ENCODE measurements at places on chromosomes 2 and 18.

GRCh38 chr18:67276638-67277037 is 239.9 kb downstream of the DSEL start:
- no peak for DNase-seq

DNA sequence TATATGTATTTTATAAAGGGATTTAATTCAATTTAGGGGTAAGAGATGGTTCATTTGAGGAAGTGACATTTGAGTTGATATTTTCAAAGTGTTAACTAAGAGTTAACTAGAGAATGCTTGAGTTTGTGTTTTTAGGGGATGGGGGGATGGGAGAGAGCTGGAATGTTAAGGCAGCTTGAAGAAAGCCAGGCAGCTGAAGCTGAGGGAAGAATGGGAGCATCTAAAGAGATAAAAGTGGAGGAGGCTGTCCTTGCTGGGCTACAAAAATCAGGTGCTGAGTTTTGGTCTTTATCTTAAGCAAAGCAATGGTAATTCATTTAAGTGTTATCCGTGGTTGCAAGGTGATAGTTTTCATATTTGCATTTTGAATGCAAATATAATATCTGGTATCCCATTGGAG is 9.2 kb downstream of the CHST9 start:
- no peak for DNase-seq

DNA sequence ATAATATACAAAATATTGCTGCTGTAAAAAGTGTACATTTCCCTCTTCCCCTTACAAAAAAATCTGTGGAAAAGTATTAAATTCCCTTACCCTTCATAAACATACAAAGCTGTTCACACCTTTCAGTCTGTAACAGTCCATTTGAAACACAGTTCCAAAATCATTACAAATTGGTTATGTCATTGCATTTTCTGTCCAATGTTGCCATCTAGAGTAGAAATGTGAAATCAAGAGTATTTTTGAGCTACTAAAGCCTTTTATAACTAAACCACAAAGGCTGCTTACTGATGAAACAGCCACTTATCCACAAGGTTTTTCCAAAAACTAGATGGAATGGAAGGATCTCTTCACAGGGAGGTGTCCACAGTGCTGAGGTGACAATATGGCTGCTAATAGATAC is 72.5 kb downstream of the SS18 start:
- DNase-seq = no peak

DNA sequence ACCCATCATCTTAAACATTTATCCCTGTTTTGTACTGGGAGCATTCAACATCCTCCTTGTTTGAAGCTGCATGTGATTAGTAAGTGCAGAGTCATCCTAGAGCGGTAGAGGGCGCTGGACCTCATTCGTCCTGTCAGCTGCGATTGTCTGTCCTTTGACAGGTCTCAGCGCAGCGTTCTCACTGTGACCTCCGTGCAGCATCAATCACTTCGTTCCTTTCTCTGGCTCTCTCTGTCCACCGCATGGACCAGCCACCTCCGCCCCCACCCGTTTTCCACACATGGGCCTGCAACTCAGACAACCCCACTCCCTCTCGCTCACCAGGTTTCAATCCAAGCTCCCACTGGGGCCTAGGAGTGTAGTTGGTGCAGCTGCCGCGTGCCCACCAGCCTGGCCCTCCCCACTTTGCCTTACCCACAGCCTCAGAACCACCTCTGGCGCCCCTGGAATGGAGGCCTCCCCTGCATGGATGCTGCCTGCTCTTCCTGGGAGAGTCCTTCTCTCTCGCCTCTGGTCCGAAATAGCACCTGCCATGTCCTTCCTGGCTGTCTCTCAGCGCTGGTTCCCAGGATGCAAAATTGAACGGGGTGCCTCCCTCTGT is 90.5 kb downstream of the NDUFA10 start:
- DNase-seq = peak; percentile 23

DNA sequence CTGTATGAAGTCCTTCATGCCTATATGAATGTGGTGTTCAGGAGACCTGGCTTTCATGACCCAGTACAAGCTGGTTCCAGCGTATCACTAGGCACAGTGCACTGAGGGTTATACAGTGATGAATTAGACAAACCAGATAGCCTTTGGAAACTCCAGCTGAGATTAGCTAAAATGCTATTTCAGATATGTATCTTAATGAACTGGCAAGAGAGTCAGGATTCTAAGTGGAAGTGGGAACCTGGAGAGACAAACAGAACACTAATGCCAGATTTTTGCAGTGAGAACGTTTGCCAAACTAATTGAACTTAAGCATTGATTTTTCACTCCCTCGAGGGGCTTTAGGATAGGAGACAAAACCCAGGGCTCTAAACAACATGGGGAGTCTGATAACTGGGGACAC is 66.1 kb upstream of the EMILIN2 start:
- no peak for DNase-seq

DNA sequence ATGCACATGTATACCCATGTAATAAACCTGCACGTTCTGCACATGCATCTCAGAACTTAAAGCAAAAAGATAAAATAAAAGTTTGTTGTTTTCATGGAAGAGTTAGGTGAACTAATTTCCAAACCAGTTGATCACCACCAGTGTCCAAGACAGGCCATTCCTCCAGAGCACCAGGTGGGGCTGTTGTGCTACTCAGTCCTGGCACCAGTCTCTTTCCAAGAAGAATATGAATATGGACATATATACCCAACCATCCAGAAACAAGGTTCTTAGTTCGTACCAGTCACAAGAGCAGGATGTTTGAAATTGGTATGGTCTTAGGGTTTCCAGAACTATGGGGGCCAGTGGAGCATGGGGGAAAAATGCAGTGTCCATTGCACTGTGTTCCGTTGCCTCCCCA is 17.2 kb upstream of the TNP1 start:
- no peak for DNase-seq

DNA sequence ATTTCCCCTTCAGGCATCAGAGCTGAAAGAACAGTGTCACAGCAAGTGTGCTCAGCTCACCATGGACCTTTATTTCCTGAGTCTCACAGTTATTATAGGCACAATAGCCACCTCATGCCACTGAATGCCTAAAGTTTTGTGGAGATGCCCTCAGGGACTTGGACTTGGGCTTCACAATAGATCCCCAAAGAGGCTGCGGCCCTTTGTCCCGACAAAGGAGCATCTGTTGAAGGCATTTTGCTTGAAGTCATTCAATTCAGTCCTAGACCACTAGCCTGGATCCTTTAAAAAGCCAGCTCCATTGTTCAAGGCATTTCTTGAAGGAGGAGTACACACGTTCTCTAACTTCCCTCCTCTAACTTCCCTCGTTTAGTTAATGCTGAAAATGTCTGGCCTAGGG is 125.4 kb downstream of the DCC start:
- no peak for DNase-seq

DNA sequence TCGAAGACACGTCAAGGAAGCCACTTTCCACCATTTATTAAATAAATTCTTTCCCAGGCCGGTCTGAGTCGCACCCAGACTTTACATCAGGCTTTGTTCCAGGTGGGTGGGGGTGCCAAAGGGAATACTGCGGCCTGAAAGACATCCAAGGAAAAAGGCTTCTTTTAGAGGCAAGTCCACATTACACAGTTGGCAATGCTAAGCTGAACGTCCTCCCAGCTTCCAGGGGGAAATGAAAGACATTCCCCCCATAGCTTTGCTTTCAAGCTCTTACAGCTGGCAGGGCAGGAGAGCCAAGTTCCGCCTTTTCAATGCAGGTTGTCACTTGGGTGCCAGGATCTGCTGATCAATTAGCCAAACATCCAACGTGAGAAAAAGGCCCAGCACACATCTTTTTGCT is 36.5 kb upstream of the PTPN4 start:
- no peak for DNase-seq

DNA sequence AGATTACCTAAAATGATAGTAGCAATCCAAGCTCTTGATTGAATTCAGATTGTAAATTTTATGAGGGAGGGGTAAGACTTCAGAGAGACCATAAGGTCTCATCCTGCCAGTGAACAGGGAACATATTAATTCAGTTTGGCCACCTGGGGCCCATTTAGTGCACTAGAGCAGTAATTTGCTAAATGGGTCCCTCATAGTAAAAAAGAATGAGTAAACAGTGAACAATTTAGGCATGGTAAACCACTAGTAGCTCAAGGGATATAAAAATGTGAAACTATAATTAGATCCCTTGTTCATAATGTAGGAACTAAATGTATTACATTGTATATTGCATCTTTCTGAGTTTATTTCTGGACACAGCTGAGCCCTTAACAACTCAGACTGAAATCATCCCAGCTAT is 4.9 kb upstream of the PHLPP1 start:
- DNase-seq = no peak

GRCh38 chr2:7094231-7094741 is 177.1 kb downstream of the RNF144A start:
- DNase-seq = no peak

GRCh38 chr18:57942493-57942892 is 101.5 kb upstream of the NEDD4L start:
- no peak for DNase-seq

DNA sequence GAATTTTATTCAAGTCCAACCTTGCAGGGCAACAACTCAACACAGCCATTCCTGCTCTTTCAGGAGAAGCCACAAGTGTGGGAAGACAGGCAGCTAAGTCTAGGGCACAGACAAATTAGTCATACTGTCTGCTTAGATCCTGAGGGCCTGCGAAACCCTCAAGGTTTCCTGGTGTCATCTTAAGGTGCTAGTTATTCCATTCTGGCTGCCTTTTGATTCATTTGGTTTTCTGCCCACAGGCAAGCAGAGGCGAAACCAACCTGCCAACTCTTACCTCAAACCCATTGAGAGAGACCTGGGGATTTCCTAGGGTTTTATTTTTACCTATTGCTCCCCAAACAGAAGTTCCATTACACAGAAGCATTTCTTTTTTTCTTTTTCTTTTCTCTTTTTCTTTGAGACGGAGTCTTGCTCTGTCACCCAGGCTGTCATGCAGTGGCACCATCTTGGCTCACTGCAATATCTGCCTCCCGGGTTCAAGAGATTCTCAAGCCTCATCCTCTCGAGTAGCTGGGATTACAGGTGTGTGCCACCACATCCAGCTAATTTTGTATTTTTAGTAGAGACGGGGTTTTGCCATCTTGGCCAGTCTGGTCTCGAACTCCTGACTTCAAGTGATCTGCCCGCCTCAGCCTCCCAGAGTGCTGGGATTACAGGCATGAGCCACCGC is 23.7 kb upstream of the SCYGR1 start:
- DNase-seq = peak; percentile 29

DNA sequence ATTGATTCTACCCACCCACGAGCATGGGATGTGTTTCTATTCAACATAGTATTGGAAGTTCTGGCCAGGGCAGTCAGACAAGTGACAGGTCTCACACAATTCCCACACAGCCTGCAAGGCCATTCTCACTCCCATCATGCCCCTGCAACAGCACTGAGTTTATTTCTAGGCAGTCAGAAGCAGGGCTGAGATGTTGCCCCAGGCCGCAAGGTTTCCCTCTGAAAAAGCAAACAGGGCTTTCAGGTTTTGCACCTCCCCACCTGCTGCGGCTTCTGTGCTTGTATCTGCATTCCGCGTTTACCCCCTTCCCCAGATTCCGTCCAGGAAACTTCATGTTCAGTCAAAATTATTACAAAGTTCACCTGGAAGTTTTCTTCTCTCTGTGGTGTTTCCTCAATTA is 9.4 kb upstream of the TACR1 start:
- DNase-seq = no peak

- DNase-seq = no peak
Observed at GRCh38 chr2:2812117-2812516, 481.0 kb upstream of the MYT1L start.

GRCh38 chr2:18380321-18380720 is 180.1 kb downstream of the RDH14 start:
- no peak for DNase-seq

DNA sequence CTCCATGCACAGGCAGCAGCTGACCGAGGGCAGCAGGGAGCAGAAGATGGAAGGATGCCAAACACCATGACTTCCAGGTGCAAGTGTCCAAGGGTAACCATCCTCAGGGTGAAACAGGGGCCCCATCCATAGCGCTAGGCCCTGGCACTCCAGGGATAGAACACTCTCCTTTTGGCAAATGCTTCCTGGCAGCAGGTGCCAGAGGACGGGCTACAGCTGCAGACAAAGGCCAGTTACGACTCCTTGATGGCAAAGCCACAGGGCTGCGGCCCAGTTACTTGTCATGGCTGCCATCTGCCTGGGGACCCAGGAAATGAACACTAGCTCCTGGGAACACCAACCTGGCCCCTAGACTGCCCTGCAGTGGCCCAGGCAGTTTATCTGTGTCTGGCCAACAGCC is 178.8 kb downstream of the TMEM163 start:
- no peak for DNase-seq

DNA sequence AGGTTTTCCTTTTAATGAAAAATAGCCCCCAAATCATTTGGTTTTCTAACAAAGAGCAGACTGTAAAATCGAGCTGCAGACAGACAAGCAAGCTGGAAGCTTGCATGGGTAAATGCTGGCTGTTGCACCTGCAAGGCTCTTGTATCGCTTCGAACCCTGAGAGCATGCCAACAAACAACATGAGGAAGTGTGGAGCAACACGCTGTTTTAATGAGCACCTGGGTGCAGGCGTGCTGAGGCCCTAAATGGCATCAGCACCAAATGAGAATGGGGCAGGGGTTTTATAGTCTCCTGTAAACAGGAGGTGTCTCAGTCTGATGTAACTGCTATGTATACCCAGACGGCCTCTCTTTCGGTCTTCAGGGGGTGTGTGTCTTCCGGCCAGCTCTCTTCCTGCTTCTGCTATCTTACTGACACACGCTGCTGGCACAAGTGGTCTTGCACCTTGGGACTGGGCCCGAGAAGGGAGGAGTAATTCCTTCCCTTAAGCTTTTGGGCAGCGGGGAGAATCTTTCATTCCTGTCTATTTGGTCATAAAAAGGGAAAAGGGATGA is 31.9 kb upstream of the CDH2 start:
- DNase-seq = no peak

DNA sequence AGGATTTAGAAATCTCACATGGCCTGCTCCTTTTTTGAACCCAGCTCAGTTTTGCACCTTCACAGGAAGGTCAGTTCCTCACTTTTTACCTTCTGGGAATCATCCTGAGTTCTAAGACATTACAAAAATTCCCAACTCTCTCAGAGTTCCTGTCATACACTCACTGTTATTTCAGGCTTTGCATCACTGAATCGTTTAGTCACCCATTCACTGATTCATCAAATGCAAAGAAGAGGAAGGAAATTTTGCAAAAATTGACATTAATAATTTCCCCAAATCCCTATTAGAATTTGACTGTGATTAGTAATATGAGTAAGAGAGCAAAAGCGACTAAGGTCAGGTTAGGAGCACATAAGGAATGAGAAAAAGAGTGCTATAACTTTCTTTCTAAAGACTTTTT is 197.5 kb downstream of the PDE1A start:
- DNase-seq = no peak

DNA sequence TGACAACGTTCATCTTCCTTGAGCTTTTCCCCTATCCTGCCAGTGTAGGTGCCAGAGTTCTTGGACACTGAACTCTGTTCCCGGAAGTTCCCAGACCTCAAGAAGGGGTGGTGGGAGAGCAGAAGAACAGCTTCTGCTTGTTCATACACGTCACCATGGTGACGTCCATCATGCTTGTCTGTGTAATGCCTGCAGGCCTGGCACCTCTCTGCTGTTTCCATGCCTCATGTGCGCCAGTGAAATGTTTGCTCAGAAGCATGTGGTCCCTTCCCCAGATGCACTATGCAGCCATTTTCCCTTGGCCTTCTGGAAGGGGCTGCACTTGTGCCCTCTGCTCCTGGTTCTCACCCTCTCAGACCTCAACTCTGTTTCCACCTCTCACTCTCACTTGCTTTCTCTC is 210.8 kb upstream of the NABP1 start:
- DNase-seq = no peak
